ENCODE measurements at places on chromosomes 5 and 9.

DNA sequence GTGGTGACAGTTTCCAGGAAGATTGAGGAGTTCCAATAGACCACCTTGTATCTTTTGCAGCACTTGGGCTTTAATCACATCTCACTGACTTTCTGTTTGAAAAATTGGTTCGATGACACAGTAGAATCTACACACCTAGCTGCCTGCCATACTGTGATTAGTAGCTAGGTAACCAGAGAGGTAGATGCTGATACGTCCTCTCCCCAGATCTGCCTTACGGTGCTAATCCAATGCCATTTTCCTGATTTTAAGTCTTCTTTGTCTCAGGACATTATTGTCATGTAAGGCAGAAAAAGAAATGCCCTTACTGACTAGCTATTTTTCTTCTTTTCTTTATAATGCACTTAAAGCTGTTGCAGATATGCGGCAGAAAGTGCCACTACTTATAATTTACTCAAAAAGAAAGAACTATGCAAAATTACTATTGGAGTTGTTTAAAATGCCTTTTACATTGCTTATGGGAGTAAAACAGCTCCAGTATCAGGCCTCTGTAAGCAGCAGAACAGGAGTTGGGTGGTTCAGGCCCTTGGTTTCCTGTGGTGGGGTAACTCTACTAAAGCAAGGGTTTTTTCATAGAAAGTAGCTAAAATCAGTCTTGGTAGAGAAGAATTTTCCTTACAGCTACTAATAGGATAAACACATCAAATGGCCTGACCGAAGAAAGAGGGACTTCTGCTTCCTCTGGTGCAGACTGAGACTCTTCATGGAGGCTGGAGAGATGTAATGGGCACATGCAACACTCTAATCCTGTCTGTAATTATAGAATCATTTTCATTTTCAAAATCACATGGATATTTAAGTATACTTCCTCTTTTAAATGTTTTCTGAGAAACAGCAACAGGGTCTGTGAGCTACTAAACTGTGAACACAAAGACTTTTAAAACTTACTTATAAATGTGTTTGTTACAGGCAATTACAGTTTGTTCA lies 177.2 kb downstream of the MAPKAP1 start:
- no peak for DNase-seq

- DNase-seq, result no peak
Measured at GRCh38 chr5:125113328-125113727, 366.9 kb upstream of the ZNF608 start.

- DNase-seq, result no peak
Measured at GRCh38 chr5:16315501-16315900, 135.9 kb upstream of the MARCHF11 start.

DNA sequence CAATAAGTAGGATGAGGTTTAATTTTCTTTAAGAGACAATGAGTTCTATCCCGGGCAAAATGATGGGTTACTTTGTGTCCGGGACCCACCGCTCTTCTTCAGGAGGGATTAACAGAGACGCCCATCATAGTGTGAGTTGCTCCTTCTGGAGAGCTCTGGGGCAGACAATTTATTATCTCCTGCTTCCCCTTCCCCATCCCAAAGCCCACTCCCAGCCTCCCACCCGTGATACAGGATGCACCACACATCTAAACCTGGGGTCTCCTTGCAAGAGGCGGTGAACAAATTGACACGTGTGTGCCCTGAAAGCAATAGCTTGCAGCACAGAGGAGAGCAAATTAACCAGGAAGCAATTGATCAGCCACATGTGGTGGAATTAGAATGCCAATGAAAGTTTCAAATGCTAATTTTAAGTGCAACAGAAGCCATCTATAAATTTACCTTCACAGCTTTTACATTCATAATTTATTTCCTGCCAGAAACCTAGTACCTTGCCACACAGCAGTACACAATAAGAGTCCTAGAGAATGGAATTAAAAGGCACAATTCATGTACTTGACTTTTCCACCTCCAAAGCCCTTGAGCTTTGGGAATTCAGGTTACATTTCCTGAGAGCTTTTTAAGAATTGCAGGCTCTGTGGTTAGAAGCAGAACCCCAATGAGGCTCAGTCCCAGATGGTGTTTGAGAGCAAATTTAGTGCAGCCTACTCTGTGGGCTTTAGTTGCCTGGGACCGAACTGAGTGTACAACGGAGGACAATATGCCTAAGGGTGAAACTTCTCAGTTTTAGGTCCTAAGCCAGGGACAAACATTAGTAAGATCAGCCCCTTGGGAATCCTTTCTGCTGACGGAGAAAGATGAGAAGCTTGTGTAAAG lies 399.6 kb downstream of the MED10 start:
- no peak for DNase-seq

- DNase-seq, result no peak
Measured at GRCh38 chr9:14730461-14730898, 7.9 kb upstream of the CER1 start.
